G401 (cell line): ENCODE measurements at places on chromosomes 5 and 9.

GRCh38 chr9:76490249-76490990, 31.4 kb downstream of the GCNT1 start:
- no peak for DNase-seq

DNA sequence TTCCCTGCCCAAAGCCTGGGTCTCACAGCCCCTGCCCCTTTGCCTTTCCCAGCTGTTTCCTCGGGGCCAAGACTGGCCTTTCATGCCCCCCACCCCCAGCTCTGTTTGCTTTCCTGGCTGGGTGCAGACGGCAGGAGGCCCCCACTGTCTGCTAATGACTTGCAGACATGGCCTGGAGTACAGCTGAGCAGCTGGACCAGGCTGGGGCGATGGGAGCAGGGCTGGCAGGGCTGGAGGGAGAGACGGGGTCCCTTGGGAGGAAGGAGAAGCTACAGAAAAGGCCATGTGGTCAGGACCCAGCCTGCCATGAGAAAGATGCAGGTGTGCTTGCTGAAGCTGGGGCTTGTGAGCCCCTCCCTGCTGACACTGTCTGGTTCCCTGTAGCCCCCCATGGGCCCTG, 28.3 kb upstream of the GFPT2 start:
- no peak for DNase-seq

DNA sequence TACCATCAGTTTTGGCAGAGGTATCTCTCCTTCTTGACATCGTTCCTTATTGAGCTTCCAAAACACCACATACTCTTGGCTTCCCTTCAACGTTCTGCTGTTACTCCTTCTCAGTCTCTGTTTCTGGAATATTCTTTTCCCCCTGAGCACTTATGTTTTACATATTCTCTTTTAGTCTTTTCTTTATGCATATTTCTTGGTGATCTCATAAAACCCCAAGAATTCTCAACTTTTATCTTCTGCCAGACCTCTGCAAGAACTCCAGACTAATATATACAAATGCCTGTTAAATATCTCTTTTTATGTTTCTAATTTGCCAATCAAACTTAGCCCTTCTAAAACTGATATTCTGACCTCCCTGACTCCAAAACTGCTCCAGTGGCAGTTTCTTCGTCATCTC, 453.4 kb upstream of the CTNND2 start:
- no peak for DNase-seq

DNA sequence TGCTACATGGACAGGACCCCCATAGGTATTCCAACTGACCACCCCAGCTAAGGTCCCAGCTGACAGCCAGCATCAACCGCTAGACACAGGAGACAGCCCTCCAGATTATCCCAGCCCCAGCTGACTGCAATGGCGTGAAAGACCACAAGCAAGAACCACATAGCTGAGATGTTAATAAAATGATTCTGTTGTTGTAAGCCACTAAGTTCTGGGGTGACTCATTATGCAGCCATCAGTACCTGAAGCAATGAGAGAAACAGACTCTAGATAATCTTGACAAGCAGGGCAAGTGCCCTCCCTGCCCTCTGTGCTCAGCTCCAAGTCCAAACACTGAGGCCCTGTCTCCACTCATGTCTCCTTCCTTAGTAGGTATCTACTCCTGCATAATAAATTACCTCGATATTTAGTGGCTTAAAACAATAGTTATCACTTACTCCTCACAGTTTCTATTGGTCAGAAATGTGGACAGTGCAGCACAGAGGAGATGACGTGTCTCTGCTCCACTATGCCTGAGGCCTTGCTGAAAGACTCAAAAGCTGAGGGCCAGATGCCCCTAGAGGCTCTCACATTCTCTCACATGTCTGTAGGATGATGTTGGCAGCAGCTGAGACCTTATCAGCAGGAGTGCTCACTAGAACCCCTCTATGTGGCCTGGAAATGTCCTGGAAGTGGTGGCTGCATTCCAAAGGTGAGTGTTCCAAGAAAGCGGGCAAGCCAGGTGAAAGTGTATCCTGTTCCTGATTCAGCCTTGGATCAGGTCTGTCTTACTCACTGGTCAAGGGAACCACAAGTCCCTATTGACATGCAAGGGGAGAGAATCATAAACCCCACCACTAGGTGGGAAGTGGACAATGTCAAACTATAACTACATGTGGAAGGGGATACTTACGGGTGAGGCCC, 2.5 kb downstream of the MGAT1 start:
- DNase-seq: no peak

GRCh38 chr9:14806941-14807520, 84.5 kb upstream of the CER1 start:
- DNase-seq: no peak

- no peak for DNase-seq
These were observed 220.4 kb upstream of the SMARCA2 start for GRCh38 chr9:1794547-1795270.

DNA sequence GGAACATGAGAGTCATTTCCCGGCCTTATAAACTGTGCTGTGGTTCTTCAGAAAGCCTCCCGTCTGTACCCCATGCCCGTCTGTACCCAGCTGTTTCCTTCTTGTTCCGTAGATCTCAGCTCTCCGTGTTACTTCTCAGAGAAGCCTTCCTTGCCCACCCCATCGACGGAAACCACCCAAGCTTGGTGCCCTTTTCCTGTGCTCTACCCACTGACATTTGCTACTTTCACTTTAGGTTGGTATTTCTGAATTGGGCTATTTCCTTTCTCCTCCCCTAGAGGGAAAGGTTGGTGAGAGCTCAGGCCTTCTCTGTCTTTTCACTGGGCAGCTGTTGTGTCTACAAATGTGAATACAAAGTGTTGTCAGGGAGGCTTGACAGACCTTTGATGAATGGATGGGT, 764.5 kb upstream of the ADAMTS16 start:
- DNase-seq: no peak

DNA sequence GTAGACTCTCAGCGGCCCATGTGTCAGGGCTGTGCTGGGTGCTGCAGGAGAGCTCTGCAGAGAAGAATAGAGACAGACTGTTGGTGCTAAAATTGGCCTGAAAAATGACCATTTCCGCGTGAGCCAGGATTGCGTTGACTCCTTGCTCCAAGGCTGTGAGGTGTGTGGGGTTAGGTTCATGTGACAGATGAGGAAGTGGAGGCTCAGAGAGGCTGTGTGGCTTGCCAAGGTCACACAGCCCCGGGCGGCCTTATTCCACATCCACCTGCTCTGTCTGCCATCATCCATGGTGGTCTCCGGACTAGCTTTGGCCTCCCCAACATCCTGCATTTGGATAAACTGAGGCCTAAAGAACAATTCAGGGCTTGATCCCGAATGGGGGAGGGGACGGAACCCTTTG, 15.2 kb downstream of the NEK6 start:
- no peak for DNase-seq

GRCh38 chr5:159576902-159577301, 246.6 kb upstream of the IL12B start:
- DNase-seq: no peak

DNA sequence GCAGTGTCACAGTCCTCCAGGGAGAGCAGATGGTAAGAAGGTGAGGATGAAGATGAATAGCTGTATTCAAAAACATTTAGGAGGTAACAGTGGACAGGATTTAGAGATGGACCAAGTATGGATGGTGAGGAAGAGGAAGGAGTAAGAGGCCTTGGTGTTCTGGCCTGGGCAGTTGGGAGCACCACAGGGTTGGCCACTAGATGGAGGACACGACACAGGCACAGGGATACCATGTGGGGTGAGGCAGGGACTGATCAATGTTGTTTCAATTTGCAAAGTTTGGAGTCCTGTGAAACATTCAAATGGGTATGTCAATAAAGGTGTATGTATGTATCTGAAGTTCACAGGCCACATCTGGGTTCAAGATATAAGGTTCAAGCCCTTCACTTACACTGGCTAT, 141.1 kb upstream of the RASEF start:
- DNase-seq: no peak

DNA sequence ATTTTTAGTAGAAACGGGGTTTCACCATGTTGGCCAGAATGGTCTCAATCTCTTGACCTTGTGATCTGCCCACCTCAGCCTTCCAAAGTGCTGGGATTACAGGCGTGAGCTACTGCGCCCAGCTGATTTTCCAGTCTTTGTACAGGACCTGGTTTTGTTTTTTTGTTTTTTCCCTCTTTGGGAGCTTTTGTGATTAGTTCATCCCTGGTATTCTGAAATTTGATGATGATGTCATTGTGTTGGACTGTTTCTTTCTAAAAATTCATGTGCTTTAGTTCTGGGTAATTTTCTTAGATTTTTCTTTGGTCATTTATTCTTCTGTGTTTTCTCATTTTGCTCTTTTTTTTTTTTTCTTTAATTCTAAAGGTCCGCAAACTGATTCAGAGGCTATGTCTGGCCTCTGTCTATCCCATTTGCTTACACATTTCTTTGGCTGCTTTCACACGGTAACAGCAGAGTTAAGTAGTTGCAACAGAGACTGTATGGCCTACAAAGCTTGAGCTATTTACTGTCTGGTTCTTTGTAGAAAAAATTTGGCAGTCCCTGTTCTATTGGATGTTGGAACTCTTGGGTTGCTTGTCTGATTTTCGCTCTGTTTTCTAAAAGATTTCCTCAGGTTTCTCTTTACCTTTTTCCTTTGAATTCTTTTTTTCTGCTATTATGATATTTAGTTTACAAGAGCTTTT, 24.8 kb downstream of the STX17 start:
- no peak for DNase-seq

DNA sequence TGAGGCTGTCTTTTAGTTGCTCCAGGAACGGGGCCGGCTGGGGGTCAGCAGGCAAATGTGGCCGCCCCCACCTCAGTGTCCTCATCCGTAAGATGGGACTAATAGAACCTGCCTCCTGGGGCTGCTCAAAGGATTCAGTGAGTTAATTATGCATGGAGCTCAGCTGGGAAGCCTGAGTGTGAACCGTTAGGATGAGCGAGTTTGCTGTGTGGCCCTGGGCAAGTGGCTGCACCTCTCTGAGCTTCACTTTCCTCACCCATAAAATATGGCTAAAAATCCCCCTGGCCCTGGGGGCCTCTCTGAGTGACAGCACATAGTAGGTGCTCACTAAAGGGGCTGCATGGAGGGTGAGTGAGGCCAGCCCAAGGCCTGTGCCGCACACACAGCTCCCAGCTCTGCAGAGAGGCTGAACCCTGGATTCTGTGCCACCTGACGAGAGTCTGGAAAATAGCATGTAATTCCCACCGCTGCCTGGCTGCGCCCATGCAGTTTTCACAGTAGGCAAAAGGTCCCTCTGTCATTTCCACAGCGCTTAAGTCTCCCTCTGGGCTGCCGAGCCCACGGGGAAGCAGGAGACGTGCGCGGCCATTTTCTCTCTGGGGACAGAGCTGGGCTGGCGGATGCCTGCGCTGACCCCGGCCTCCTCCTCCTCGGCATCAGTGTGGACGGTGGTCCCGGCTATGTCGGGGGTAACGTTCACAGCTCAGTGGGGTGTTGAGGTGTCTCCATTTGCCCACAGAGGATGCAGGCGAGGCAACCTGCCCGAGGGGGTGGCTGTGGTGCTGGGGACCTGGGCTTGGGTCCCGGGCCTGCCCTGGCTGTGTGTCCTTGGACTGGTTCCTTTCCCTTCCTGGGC, 18.2 kb downstream of the ASS1 start:
- no peak for DNase-seq

DNA sequence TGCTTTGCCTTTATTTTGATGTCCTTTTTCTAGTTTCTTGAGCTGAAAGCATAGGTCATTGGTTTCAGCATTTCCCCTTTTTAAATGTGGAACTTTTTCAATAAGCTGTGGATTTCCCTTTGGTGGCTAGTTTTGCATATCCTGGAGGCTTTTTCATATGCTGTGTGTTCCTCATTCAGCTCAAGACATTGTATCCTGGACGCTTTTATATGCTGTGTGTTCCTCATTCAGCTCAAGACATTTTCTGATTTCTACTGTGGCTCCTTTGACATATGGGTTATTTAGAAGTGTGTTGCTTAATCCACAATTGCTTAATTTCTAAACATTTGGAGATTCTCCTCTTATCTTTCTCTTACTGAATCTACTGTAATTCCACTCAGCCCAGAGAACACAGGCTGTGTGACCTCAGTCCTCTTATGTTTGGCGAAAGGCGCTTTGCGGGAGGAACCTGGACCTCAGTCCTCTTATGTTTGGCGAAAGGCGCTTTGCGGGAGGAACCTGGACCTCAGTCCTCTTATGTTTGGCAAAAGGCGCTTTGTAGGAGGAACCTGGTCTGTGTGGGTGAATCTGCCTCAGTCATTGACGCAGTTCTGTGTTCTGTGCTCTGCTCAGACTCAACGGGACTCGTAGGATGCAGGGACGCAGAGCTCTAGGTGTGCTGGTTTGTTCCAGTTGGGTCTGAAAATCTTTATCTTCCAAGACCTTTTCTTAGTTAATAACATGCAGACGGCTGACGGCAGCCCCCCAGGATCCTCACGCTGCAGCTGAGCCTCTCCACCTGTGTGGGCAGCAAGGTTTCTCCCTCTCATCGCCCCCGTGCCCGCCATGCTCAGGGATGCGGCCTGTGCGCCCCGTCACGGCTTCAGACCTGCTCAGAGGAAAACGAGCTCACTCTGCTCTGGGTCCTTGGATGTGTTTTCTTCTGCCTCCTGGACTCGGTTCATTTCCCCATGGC, 6.0 kb upstream of the SLC9A3 start:
- no peak for DNase-seq

DNA sequence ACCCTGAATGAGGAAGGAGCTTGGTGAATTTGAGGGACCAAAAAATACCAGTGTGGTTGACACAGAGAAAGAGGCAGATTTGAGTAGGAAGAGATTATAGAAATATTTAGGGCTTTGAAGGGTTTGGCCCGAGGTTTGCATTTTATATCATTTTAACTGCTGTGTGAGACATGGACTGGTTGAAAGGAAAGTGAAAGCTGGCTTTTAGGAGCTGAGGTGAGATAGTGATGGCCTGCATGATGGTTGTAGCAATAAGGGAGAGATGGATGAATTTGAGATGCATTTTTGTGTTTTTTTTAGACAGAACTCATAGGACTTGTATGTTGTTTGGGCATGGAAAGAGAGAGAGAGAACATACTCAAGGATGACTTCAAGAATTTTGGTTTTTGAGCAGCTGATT, 21.7 kb downstream of the FER start:
- DNase-seq: no peak
